ENCODE measurements at places on chromosomes 12 and 14.

DNA sequence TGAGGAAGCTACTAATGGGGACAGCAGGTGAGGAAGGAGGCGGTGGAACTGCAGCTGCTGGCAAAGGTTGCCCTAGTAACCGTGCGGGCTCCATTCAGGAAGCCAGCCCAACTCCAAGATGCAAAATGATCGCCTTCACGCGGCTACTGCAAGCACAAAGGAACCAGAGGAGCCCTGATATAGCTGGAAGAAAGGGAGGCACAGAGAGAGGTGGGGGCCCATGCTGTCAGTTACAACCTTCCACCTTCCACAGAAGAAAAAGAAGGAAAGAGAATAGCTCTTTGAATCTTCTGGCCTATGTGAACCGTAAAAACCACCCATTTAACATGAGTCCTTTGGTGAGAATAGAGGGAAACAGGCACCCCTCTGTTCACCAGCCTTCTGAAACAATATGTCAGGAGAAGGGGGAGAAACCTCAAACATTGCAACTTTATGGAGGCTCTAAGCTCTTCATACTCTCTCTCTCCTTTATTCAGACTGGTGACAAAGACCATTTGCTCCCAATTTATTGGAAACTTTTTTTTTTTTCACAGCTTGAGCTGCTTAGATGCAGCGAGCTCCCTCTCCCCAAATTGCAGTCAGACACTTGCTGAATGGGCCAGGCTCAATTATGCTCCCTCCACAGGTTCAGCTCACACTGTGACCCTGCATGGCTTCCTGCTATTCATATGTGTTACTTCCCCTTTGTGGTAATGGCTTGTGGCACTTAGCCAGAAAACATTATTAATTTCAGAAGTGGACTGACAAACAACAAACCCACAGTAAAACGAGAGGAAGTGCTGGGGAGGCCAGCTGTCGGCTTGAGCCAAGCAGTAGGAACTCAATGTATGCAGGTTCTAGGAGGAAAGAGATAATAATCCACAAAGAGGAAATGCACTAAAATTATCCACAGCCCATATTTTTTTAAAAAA, 6.2 kb downstream of the DUSP6 start:
- peak; percentile 97 for DNase-seq

DNA sequence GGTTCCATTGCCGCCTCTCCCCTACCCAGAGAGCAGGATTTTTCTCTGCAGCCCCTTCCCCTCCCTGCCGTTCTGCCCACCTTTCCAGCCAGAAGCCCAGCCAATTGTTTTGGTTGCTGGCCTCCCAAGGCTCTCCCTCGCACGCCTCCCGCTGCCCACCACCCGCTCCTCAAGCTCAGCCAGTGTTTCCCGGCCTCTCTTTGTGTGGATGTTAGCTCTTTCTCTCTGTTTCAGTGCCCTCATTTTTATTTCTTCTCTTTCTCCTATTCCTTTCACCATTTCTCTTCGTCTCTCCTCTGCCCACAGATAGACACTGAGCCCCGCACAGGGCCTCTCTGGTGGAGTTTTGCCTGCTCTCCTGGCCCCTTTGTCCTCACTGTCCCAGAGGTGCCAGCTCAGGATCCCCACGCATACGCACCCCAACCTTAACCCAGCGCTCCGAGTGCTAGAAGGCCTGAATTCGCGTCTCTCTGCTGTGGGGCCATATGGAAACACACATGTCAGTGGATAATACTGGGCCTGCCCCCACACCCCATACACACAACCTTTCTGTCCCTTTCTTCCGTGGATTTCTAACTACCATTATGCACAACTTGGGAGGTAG, 54.9 kb downstream of the SMUG1 start:
- DNase-seq = no peak

DNA sequence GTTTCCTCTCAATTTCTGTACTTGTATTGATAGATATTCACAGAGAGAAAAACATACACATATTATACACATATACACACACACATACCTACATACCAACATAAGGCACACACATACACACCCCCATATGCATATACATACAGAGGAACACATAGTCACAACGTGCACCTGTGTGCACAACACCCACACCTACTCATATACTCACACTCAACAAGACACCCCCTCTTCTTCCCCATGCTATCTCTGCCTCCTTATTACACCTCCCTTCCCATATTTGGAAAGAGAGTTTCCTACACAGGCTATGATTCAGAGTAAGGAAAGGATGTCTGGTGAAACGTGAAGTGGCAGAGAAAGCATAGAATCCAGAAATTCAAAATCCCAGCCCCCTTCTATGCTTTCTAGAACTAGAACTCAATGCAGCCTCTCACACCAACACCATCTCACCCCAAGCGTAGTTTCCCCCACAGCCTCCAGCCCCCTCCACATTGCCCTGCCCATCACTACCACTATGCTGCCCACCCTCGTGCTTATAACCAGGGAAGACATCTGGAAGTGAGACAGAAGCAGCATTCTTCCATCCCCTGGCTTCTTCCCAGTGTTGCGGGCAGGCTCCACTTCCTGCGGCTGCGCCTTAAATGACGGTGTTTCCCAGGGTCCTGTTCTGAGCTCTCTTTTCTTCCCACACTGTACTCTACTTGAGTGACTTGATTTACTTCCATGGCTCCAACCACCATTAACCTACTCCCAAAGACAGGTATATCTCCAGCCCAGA, 2.4 kb downstream of the RNASE8 start:
- no peak for DNase-seq

DNA sequence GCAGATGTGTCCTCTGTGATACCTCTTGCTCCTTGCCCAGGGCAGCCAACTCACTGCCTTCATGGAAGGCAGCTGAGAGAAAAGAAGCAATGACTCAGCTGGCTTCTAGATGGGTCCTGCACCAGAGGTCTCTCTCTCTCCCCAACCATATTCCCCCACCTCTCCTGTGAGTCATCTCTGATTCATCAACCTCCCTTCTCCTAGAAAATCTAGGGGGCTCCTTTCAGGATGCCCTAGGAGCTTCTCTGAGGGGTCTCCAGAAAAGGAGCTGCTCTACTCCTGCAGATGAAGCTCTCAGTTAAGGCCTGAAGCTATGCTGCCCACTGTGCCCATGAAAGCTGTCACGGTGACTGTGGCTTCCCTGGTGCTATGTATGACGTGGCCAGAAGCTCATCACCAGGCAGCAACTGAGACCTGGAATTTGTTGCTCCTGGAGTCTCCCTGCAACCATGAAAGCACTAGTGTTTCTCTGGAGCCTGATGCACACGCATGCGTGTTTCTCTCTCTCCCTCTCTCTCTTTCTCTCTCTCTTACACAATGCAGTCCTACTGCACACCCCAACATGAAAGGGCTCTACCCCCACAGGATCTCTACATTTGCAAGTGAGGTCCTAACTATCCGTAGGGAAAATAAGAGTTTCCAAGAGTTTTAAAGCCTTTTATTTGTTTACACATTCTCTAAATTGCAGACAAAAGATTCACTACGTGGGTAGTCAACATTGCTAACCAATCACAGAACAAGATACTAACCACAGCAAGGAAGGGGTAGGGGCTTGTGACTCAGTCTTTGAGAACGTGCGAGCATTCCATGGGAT, 285.3 kb downstream of the DPF3 start:
- no peak for DNase-seq

- DNase-seq = no peak
Measured at GRCh38 chr14:94016446-94016976, 9.6 kb upstream of the OTUB2 start.

All from pulmonary artery endothelial cell (primary cell).